ENCODE measurements at places on chromosomes 5 and 9.
A peak's percentile ranks its signal among the peaks of the same experiment; 100 is the strongest.

GRCh38 chr5:158770506-158770905 lies 329.2 kb downstream of the EBF1 start:
- no peak for DNase-seq

DNA sequence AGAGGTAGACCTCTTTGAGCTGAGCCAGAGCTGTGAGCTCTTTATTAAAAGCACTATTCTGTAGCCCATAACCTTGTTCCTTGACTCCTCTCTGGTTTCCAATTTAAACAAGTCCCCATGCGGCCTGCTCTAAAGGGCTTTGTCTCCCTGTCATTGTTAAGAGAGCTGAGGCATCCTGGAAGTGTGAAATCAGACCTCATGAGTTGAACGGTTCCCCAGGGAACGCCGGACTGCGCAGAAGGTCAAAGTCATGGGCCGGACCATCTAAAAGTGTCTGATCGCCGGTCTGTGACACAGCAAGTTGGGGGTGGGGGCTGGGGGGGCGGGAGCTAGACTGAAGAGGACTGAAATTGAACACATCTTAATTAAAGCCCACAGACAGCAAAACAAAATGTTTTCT lies 265.8 kb downstream of the SLF1 start:
- no peak for DNase-seq

DNA sequence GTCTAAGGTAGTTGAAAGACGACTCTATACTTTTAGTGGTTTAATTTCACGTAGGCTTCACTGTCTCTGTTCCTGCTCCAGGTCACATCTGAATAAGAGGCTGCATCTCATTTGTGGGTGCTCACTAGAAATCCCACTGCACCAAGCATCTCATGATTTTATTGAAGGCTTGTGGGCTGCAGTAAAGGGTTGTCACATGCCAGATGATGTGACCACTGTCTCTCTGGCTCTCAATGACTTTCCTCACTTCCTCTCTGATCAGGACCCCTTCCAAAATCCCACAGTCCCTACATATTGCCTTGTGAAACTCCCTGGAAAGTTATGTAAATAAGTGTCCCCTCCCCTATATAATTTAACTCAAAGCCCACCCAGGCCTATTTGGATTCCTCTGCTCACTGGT lies 8.9 kb upstream of the ZCCHC10 start:
- no peak for DNase-seq

- no peak for DNase-seq
Observed at GRCh38 chr9:126451316-126451885, 124.8 kb downstream of the MVB12B start.

DNA sequence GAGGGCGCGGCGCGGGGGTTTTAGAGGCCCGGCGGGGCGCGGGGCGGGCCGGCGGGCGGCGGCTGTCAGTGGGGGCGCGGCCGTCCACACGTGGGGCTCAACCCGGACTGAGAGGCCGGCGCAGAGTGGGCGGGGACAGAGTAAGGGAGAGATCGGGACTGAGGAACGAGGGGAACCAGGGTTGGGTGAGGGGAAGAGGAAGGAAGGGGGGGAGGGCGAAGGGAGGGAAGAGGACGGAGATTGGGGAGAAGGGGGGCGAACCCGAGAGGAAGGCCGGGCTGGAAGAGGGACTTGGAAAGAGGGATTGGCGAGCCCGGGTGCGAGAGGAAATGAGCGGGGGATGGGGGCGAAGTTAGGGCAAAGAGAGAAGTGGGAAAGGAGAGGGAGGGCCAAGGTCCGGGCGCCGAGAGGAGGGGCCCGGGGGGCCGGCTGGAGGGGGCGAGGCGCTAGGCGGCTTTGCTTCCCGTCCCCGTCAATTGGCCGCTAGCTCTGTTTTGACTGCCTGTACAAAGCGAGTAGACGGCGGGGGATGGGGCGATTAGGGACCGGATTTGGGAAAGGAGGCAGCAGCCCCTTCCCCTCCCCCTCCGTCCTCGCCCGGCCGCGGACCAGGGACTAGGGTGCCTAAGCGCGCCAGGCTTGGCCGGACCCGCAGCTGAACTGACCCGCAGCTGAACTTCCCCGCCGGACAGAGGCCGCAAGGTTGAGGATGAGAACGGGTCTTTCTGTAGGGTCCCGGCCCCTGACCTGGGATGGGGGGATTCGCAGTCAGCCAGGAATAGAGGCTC lies 399 bp upstream of the FBN2 start:
- DNase-seq = no peak

DNA sequence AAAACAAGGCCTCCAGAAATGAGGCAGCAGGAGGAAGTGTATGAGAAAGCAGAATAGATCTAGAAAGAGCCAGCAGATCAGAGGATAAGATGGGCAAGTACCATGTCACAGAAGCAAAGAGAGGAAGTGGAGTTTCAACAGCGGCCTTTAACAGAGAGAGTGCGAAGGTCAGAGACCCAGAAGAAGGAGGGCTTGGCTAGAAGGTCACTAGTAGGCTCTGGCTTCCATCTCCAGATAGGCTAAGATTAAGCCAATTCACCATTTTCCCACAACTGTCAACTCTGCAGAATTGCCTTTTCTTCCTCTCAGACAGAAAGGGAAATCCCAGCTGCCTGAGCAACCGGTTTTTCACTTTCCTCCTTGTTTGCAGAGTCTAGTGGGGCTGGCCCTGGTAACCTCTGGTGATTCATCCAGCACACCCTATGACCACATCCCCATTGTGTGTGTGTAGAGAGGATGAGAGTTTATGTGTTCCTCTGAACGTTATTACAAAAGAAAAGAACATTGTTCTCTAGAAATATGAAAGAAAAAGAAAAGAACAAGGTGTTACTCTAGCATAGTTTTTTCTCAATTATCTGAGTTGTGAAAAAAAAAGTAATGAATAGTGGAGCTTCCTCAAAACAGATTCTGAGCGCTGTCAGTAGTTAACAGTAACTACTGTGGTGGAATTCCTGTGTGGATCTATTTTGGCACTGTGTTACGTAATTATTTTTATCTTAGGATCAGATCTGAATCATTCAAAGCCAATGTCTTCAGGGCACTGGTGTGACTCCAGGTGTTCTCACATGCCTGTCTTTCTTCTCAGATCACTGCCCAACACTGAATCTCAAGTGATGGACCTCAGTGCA lies 220.4 kb downstream of the ARRDC3 start:
- DNase-seq = peak; percentile 76

- DNase-seq = no peak
Observed at GRCh38 chr9:31519011-31519410, 865.4 kb upstream of the ACO1 start.
